ENCODE measurements at places on chromosomes 2 and 18.
A peak's percentile ranks its signal among the peaks of the same experiment; 100 is the strongest.

- DNase-seq, result no peak
These were observed 9.1 kb upstream of the LYPD6B start for GRCh38 chr2:149029307-149029965.

DNA sequence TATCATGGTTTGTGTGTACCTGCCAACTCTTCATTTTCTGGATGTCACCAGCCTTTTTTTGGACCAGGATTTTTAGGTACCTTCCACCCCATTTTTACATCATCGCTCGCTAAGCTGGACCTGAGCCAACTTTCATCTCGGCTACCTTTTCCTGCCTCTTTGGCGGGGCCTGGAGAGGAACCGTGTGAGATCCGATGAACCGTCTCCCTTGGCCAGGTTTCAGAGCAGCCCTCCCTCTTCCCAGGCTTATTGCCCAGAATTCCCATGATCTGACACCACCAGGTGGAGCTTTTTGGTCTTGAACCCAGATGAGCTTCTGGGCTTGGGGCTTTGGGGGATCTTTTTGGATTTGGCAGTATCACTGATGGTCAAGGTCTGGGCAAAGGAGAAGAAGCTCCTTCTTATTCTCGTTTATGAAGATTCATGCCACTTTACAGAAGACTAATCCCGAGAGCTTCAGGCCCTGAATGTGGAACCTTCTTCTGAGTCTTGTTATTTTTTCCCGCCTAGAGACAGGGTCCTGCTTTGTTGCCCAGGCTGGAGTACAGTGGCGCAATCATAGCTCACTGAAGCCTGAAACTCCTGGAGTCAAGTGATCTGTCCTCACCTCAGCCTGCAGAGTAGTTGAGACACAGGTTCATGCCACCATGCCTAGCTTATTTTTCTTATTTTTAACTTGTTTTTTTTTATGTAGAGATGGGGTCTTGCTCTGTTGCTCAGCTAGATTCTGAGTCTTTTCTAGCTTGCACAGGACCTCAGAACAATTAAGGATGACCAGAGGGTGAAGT lies 50.4 kb downstream of the GATA6 start:
- DNase-seq, result no peak

DNA sequence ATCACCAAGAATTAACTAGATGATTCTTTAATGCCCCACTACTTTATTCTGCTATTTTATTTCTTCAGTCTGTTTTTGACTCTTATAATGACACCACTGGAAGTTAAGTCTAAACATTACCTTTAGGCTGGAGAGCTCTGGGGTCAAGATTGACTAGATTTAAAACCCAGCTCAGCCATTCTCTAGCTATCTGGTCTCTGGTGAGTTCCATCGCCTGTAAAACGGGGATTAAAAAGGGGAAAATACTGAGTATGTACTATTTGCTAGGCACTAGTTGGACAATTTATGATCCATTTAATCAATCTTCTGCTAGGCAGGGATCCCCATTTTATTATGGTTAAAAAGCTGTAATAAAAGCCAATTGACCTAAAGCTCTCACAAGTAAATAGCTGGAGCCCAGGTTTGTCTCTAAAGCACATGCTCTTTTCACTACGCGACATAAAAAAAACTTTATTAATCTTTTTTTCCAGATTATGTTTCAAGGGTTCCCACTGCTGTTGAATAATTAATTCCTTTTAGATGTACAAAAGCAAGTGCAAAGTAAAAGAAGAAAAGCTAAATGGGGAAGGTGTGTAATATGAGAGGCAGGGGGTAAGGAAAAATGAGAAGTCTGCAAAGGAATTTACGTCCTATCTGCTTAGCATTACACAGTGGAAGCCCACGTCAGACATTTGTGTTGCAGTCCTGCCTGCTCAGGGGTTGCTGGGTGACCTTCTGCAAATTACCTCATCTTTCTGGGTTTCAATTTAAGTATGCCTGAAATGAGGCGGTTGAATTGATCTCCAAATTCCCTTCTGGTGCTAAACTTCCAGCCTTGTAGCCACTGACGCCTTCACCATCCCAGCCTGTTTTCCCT lies 918 bp upstream of the NABP1 start:
- no peak for DNase-seq

DNA sequence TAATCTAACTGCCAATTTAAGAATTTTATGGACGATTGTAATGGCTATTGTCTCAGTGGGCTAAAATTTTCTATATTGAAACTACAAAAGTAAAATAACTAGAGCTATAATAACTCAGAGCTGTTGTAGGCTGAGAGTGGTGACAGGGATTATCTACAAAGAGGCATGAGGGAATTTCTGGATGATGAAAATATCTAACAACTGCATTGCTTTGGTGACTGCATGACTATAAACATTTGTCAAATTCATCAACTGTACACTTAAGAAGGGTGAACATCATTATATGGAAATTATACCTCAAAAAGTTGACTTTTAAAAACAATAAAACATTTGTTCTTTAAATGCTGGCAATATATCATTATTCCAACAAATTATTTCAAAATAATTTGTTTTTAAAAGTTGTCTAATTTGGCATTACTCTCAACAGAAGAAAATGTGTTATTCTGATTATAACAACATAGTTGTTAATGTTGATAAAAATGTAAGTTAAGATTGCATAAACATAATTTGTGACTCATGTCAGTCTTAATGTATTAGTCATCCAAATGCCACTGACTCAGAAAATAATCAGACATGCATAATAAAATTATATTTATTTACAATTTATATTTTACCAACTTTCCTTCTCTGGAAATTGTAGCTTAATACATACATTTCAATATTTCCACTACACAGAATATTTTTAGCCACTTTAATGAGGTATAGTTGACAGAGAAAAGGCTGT lies 865.1 kb upstream of the VRK2 start:
- no peak for DNase-seq

GRCh38 chr2:114108249-114108648 lies 218.4 kb downstream of the ACTR3 start:
- DNase-seq, result no peak

GRCh38 chr2:50612306-50612705 lies 419.6 kb downstream of the NRXN1 start:
- DNase-seq, result no peak

GRCh38 chr2:155266583-155266982 lies 568.1 kb downstream of the KCNJ3 start:
- no peak for DNase-seq

DNA sequence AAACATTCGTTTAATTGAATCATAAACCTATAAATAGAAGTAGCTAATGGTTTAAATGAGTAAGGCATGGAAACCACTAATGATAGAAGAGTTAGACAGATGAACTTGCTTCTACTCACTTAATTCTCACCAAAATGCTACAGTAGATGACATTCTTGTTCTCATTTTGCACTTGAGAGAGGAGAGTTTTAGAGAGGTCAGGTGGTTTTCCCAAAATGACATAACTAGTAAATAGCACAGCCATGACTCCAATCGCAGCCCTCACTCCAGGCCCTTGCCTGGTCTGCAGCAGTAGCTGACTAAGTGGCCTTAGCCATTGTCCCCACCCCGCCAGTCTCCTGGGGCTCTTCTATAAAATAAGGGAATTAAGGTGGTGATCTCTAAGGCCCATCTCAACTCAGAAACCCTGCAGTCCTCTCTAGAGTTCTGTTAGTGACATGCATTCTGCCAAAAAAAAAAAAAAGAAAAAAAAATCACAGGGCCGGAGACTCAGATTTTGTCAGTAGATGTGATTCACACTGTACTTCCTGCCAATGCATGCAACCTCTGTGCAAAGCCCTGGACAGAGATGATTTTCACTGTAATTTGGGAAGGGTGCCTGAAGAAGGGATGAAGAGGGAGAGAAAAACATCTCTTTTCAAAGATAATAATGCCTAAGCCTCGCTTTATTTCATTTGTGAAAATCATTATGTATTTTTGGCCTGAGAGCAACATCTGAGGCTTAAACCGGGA lies 221.8 kb downstream of the ANAPC1 start:
- no peak for DNase-seq

GRCh38 chr18:57561728-57562423 lies 24.6 kb downstream of the FECH start:
- no peak for DNase-seq

DNA sequence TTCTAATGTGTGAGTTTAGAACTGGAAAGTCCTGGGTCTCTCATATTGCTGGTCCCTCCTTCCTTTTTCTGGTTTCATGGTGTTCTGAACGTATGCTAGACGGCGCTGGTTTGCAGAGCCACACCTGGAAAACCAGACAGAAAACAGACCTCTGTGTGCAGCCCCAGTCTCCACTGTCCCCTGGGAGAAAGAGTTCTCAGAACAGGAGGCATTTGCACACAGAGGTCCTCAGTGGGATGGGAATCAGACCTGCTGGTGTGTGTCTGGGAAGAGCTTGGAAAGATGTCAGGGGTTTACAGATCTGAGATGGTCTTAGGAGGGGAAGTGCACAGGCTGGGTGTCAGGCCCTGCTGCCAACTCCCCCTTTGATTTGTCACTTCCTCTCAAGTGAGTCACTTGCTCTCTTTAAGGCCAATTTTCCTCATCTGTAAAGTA lies 14.9 kb upstream of the MBP start:
- no peak for DNase-seq

DNA sequence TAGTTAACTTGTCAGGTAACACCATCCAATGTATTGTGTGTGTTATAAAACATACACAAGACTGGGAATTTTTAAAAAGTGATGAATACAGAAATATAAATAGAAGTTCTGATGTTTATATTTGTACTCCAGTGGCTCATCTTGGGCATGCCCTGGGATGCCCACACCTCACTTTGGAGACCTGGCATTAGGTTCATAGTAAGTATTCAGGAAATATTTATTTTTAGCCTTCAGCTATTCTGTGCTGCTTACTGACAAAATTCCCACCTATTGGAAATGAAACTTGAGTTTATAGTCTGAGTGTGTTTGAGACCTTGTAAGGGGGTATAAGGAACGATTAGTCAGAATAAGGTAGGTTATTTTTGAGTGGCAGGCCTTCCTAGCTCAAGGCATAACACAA lies 67.5 kb downstream of the MYO1B start:
- DNase-seq, result no peak

- DNase-seq, result peak; percentile 81
These were observed 54.5 kb downstream of the CFAP221 start for GRCh38 chr2:119598596-119599263.

DNA sequence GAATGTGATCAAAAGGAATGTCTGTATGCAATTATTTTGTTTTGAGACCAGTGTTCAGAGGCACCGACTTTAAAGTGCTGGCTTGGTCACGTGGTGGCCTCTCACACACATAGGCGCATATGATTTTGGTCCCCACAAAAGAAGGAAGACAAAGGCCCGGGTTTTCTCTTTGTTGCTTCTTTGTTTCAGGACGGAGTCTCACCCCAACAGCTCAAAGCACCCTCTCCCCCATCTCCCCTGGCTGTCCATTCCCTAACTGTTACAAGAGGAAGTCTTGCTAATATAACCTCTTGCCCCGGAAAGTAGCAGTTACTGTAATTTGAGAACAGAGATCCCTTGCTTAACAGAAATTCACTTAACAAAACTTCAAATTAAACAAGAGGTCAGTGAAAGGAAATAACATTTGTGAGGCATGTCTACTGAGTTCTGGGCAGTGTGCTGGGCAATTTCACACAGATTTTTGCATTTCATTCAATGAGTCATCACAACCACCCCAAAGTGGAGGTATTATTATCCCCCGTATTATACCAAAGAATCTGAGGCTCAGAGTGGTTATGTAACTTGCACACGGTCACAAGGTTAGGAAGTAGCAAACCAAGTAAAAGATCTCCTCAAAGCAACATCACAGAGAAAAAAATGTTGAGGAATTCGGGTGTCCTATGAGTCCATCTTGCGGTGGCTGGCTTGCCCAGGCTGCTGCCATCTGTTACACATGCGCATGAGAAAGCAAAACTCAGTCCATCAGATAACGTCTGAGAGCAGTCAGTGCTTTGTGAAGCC lies 75.8 kb downstream of the SDC1 start:
- DNase-seq, result no peak

DNA sequence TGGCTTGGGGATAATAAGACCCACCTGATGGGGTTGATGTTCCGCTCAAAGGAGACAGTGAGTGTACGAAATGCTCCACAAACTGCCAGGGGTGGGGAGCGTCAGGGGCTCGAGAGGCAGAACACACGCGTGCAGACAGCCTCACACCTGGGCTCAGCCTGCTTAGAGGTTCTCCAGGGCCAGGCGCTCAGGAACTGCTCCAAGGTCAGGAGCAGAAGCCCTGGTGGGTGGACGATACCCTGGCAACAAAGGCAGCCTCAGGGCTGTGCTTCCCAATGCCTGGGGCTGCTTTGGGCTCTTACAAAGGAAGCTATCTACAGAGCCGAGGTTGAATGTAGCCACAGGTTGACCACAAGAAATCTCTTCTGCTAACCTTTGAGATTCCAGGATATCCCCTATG lies 114.4 kb downstream of the CLIP4 start:
- no peak for DNase-seq

GRCh38 chr2:68660658-68661057 lies 17.3 kb downstream of the PROKR1 start:
- DNase-seq, result no peak

DNA sequence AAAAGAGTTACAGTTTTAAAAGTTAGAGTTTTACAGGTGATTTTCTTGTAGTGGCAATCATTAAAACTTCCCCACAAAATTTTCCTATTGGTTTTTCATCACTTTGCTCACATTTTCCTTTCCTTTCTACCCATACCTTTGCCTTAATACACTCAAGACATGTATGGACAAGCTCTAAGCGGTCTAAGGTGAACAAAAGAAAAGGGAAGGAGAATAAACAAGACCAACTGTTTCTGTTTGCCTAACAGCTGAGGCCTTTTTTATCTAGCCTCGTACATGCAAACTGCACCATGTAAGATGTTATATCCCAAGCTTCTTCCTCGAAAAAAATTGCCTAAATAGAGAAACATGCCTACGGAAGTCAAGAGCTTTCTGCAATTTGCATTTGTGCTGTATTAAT lies 33.9 kb upstream of the TBC1D8 start:
- no peak for DNase-seq

DNA sequence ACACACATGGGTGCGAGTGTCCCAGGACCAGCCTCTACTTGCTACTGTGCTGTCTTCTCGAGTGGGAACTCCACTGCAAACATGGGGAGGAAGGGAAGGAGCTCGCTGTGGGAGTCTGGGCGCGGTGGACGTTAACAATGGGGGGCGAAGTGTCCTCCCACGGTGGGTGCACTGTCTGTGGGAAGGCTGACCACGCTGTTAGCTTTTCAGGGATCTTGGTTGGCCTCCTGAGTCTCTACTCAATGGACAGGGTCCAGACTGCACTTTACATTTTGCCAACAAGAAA lies 146.7 kb downstream of the MBP start:
- no peak for DNase-seq

DNA sequence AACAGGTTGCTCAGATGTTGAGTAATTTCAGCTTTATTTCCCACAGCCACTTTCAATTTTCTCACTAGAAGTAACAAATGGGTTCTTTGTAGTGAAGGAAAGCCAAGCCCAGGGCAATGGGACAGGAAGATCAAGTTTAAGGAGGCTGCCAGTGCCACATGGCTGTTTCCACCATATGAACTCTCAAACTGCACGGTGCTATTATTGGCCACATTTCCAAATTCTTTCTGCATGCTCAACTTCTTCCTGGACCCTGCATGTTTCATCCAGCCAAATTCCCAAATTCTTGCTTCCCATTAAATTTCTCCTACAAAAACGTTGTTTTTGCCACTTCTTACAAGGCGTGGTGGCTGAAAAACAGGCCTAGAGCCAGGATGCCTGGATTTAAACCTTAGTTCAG lies 193.3 kb upstream of the SPHKAP start:
- DNase-seq, result no peak

All from right renal cortex interstitium (tissue), 3 donors.